ENCODE measurements at places on chromosomes 12 and 14.

DNA sequence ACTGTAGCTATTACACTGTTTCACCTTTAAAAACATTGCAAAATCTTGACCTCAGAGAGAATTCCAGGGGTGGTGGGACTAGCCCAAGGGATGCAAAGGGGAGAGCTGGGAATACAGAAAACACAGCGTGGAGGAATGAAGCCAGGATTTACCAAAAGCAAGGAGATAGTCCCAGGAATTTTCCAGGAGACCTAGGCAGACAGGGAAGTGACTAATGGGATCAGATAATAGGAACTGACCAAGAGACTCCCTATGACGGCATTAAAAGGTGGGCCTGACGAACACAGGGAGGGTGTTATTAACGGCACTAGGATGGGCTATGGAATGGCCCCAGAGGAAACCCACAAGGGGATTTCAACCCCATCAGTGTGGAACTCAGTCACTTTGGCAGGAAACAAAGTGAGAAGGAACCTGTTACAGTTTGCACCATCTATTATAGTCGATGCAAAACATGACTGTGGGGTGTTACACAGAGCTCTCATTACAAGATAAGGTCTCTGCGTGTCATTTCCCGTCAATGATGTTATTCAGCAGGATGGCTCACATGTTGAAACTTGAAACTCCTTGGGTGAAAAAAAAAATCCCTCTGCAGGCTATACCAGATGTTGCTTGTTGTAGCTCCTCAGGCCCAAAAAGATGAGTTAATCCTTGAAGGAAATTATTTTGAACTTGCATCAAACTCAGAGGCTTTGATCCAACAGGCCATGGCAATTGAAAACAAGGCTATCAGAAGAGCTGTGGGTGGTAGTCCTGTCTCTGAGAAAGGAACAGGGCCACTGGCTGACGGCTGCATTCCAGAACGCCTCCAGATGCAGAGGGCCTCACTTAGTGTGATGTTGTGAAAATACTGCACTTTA lies 58.7 kb downstream of the DRAM1 start:
- DNase-seq = no peak

DNA sequence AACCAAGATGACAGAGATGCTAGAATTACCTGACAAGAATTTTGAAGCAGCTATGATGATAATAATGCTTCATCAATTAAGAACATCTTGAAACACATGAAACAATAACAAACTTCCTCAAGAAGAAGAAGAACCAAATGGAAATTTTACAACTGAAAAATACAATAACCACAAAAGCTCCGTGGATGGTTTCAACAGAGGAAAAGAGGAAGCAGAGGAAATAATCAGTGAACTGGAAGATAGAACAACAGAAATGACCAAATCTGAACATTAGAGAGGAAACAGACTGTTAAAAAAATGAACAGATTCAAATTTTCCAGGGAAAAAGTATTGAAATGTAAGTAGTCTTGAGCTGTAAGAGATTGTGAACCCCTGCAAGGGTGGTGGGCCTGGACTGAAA lies 62.8 kb upstream of the SLC35F4 start:
- no peak for DNase-seq

DNA sequence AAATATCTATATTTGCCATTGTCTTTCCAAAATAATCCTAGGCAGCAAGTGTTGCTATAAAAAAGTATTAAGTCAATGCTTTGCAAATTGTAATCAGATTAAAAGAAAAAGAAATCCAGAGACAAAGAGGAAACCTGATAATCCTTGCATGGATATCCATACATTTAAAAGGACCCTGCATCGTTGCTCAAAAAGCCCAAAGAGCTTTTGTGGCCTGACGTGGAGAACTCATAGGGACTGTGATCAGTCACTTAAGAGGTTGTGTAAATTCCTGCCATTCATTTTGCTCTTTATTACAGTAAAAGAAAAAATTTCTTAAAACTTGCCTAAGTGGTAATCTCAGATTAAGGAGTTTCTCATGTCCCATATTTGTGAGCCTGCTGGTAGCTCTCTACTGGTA lies 392.6 kb downstream of the C12orf75 start:
- DNase-seq = no peak

DNA sequence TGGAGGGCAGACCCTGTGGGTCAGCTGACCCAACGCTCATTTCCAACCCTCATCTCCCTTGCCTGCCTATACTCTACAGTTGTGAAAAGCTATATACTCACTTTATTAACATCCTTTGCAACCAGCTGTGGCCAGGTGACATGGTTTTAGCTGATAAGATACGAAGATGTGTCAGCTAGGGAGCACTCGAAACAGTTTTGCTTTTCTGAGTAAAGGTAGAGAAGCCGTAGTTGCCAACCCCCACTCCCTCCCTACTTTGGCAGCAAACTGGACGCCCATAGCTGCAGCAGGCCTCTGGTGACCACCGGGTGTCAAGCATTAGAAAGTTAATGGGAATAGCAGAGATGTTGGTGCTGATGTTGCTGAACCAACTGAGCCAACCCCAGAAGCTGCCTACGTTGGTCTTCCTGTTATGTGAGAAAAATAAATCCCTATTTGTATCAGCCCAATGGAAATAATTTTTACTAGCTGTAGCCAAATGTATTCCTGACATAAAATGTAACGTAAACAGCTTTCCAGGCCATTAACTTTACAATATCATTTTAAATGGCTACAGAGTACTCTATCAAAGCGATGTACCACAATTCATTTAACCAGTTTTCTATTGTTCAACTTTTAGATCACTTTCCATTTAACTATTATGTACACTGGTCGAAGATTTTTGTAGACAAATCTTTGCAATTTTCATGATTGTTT lies 98.5 kb upstream of the TMCC3 start:
- no peak for DNase-seq

GRCh38 chr14:105505101-105505500 lies 14.1 kb downstream of the TEDC1 start:
- no peak for DNase-seq

DNA sequence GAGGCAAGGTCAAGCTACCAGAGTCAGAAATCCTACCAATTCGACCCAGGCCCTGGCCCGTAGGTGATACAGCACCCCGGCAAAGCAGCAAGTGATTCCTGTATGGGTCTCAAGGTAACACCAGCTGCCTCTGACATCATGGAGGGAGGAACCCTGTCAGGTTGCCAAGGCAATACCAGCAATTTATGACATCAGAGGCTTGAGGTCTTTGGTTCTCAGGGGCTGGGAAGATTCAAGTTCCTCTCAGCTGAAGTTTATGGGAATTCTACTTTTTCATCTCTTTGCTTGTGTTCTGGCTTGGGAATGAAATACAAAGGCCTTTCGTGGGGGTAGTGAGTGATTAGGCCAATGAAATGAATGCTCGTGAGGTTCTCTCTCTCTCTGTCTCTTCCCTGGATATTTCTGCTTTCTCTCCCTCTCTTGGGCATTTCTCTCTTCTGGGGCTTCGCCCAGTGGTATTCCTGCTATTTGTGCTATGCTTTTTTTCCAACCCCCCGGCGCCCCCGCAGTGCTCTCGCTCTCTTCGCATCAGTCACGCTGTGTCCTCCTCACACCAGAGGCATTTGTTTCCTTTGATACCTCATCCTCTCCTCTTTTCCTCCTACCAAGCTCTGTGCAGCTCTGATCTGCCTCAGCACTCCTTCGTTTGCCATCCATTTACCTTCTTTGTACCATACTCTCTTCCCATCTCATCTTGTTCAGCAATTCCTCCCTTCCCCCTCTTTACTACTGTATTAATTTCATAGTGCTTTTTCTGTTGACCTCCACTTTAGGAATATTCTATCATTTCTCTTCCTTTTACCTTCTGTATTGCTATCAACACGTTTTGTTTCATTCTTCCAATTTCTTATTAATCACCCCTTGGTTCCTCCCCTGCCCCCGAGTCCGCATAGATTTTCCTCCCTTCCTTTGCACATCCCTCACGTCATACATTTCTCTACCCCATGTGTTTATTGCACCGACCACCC lies 2.9 kb downstream of the ZFHX2 start:
- no peak for DNase-seq

- no peak for DNase-seq
Observed at GRCh38 chr12:5388581-5389535, 43.0 kb upstream of the NTF3 start.

- DNase-seq = no peak
Observed at GRCh38 chr12:9132008-9132535, 16.4 kb upstream of the A2M start.

- DNase-seq = no peak
Observed at GRCh38 chr12:107634530-107634929, 51.1 kb upstream of the PWP1 start.

DNA sequence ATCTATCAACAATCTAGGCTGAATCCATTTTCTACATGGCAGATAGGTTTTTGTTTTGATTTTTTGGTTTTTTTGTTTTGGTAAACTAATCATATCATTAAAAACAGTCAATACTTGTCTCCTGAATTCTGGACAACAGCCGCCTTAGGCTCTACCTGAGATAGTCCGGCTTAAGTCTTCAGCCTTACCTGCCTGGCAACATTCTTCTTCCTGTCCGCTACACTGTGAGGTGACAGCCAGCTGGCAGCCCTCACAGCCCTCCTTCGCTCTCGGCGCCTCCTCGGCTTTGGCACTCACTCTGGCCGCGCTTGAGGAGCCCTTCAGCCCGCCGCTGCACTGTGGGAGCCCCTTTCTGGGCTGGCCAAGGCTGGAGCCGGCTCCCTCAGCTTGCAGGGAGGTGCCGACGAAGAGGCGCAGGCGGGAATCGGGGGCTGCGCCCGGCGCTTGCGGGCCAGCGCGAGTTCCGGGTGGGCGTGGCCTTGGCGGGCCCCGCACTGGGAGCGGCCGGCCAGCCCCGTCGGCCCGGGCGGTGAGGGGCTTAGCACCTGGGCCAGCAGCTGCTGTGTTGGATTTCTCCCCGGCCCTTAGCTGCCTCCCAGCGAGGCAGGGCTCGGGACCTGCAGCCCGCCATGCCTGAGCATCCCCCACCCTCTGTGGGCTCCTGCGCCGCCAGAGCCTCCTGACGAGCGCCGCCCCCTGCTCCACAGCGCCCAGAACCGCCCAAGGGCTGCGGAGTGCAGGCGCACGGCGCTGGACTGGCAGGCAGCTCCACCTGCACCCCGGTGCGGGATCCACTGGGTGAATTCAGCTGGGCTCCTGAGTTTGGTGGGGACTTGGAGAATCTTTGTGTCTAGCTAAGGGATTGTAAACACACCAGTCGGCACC lies 49.0 kb downstream of the MDGA2 start:
- no peak for DNase-seq

DNA sequence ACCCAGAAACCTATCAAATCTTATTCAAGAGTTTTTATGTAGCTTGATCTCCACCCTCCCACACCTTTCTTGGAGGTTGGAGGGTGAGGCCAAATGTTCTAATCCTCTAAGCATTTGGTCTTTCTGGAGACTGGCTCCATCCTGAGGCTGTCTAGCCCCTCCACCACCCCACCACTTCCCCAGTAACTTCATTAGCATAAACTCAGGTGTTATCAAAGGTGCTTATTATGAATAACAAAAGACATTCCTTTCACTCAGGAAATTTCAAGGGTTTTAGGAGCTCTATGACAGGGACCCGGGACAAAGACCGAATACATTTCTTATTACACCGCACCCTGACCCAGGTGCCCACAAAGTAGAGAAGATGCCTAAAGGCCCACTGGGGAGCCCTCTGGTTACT lies 2.8 kb upstream of the TMEM229B start:
- DNase-seq = no peak

- no peak for DNase-seq
Observed at GRCh38 chr12:111926631-111927030, 84.6 kb downstream of the MAPKAPK5 start.

DNA sequence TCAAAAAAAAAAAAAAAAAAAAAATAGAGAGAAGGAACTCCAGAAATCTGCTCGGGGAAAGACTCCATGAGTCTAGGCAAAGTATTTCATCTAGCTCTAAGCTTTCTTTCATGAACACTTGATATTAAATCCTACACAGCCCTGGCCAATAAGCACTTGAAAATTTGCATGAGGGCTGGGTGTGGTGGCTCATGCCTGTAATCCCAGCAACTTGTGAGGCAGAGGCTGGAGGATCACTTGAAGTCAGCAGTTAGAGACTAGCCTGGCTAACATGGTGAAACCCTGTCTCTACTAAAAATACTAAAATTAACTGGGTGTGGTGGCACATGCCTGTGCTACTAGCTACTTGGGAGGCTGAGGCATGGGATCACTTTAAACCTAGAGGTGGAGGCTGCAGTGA lies 13.1 kb upstream of the METAP2 start:
- DNase-seq = no peak

DNA sequence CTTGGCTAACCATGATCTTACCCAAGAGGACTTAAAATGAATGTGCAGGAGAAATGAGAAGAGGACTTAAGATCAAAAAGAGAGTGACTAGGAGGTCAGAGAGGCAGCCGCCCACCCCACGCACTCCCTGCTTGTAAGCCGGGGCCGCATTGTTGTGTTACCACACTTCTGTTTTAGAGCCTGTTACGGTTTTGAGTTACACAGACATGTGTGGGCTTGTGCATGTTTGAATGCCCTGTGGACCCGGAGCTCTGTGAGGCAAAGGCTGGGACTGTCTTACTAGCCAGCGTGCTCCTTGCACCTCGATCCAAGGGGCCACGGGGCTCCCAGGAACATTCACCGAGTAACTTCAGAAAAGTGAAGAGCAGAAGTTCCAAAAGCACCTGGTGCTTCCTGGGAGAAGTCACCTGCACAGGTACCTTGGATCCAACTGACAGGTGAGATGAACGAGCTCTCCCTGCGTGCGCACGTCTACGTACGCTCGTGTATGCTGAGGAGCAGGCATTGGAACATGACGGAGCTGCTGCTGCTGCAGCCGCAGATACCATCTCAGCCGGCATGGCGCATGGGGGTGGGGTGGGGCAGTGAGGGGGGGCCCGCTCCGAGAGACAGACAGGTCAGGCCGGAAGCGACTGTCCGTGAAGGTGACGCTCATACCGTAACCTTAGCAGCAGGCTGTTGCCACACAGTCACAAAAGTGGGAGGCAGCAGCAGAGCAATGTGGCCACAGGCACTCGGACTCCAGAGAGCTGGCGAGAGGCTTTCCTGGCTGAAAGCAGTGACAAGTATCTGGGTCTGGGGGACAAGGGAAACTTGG lies 23.7 kb downstream of the SFSWAP start:
- DNase-seq = no peak

DNA sequence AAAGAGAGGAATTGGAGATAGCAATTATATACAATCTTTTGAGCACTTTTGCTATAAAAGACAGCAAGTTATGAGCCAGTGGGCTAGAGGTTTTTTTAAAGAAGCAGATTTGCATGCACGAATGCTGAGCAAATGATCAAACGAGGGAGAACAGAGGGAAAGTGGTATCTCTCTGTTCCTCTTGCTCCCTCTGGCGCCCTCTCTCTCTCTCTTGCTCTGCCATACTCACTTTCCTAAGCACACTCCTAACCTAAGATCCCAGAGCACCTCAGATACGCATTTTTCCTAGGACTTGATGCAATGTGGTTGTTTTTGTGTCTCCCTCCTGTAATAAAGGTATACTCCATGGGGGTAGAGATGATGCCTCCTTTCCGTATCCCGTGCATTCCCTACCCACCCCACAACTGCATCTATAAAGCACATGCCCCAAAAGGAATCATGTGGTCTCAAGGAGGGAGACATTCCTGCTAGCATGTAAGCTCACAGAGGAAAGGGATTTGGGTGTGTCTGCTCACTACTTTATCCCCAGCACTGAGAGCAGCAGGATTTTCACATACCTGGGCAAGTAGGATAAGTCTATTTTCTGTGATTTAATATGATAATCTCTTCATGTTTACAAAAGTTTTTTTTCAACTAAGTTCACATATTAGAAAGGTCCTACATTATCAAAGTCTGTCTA lies 270.2 kb downstream of the SSPN start:
- DNase-seq = no peak
